Mucosa of gallbladder (tissue), 1 donor: ENCODE measurements at places on chromosomes 2 and 18. TPM values are rescaled to one million over a fixed set of nuclear protein-coding genes. Genes with fewer than 3 reads are reported as not detected.
A peak's percentile ranks its signal among the peaks of the same experiment; 100 is the strongest.

- no peak for DNase-seq
These were observed 928 bp downstream of the GPR39 start for GRCh38 chr2:132417430-132418035.

GRCh38 chr2:63780518-63781155, 61.1 kb upstream of the UGP2 start:
- DNase-seq, result no peak

GRCh38 chr2:149741646-149742045, 154.1 kb upstream of the MMADHC start:
- DNase-seq, result no peak

- peak; percentile 17 for DNase-seq
These were observed 136.7 kb upstream of the SPHKAP start for GRCh38 chr2:228318218-228318617.

Gene NEU2
- total RNA-seq, result not detected

GRCh38 chr2:141589314-141589713, 541.5 kb downstream of the LRP1B start:
- no peak for DNase-seq

Gene DOCK10
- total RNA-seq, result 20.1 TPM

Gene UGT1A4
- 5.2 TPM for total RNA-seq

Gene POTEC
- total RNA-seq, result not detected

Gene SERPINB5
- 0.14 TPM for total RNA-seq

DNA sequence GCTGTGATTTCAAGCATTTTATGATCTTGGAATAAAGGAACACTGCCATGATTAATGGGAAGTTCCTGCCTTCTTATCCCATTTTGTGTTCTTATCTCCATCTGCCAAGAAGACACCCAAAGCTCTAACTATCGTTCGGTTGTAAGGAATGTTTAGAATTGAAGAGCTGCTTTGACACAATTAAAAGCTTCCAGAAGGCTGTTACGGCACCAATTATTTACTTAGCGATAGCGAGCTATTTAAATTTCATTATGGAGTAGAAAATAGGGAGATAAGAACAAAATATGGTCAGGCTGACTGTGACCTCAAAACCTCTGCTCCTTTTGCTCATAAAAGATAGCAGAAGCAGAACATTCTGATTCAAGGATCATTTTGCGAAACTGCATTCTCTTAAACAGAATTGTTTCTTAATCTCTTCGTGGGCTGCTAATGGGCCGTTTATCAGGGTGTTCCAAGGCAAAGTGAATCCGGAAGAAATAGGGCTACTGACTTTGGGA, 101.6 kb downstream of the SLC4A3 start:
- DNase-seq, result no peak

- no peak for DNase-seq
These were observed 901.6 kb downstream of the EPHA4 start for GRCh38 chr2:220670511-220670910.

Gene ALKAL2
- 69.5 TPM for total RNA-seq

Gene MARCO
- total RNA-seq, result 1.1 TPM

- no peak for DNase-seq
These were observed 235.2 kb upstream of the PIK3C3 start for GRCh38 chr18:41719808-41720207.

Gene DOK6
- total RNA-seq, result 9.6 TPM

GRCh38 chr18:37457341-37457740, 108.3 kb downstream of the CELF4 start:
- DNase-seq, result no peak

DNA sequence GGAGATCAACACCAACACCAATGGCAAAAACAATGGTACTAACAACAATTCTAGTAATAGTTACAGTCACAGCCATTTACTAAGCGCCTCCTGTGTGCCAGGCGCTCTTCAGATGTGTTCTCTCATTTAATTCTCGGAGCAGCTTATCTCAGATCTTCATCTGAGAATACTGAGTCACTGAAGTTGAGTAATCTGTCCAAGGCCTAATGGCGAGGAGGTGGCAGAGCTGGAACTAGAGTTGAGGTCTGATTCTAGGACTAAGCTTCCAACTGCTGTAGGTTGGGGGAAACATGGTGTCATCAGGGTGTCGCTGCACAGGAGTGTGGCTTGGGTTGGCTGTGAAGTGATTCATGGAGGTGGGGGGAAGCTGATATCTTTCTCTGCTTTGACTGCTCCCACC, 156.1 kb downstream of the DYSF start:
- no peak for DNase-seq

DNA sequence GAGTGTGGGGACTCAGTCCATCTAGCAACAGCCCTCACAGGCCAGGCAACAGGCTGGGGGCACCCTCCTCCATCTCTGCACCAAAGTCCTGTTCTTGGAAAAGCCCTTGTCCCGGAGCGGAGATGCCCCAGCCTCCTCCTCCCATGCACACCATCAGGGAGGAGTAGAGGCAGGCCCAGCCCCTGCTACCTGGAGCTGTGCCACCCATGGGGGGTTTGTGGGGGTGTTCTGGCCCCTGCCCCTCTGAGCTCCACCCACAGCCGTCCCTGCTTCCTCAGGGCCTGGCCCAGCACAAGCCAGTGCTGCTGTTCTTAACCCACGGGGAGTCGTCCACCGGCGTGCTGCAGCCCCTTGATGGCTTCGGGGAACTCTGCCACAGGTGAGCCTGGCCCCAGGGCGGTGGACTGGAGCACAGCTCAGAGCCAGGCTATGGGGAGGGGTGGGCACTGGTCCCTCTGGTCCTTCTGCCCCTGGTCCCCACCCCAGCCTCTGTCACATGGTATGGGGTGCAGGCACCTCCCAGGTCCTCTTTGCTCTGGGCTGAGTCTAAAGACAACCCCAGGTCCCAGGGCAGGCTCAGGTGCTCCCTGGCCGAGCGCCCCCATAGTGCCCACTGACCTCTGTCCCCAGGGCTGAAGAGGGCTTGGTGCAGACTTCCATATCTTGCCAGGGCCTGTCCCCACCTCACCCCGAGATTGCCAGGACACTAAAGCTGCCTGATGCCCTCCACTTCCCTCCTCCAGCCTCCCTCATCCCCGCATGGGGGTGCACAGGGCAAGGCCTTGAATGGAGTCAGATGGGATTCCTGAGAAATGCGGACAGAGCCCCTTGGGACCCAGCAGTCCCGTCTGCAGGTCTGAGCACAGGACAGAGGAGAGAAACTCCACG, 2.7 kb downstream of the AGXT start:
- no peak for DNase-seq

GRCh38 chr2:64840426-64840881, 148.7 kb upstream of the SLC1A4 start:
- DNase-seq, result no peak

DNA sequence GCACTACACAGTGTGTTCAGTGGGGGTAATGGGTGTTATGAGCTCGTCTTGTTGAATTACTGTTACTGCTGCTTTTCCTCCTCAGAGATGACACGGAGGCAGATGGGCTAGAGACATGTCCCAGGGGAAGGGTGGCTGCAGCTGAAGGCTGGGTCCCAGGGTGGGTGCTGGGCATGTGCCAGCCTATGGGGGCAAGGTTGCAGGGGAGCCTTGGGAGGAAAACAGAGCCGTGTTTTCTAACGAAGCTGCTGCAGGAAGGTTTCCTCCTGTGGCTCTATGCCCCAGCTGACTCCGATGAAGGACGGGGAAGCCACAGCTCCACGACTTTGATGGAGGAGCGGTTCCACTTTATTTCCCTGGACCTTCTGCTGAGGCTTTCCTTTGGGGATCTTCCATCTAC, 42.4 kb downstream of the ASB18 start:
- no peak for DNase-seq

GRCh38 chr2:113198790-113199612, 25.2 kb downstream of the PSD4 start:
- DNase-seq, result peak; percentile 75

DNA sequence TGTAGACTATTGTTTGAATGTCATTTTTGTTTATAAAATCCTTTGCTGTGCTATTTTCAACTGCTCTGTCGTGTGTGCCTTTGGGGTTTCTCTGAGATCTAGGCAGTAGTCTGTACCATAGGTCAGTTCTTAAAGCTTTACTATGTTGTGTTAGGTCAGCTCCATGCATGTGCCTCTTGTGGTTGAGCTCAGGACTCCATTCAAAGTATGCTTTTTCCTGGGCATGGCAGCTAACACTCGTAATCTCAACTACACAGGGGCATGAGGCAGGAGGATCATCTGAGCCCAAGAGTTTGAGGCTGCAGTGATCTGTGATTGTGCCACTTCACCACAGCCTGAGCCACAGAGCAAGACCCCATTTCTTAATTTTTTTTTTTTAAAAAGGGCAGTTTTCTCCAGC, 174.4 kb upstream of the SPHKAP start:
- DNase-seq, result no peak

DNA sequence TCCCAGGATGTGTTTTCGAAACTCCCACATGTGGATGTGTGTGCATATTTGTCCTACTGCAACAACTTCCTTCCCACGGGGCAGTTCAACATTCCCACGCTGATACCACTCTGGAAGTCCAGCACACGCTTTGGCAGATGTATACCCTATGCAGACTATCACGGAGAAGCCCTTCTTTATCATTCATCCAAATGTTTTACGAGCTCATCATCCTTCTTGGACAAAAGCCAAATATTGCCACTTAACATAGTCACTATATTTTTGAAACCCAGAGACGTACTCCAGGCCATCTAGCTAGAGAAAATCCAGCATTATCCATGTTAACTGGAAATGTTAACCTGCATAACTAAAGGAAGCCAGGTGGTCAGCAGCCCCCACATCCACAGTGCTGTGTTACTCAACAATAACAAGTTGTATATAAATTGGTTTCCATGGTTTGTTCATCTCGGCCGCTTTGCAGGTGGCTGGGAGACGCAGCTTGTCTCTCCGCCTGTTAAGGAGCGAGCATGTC, 131.5 kb downstream of the ZNF532 start:
- DNase-seq, result no peak

- DNase-seq, result no peak
These were observed 481.6 kb upstream of the ACVR2A start for GRCh38 chr2:147363181-147363580.
